ENCODE measurements at places on chromosomes 13 and 19.
A peak's percentile ranks its signal among the peaks of the same experiment; 100 is the strongest.

GRCh38 chr13:28161370-28161769 is 23.0 kb downstream of the PAN3 start:
- peak; percentile 59 for DNase-seq

- DNase-seq, result peak; percentile 17
Measured at GRCh38 chr13:43805681-43806128, 18.9 kb upstream of the ENOX1 start.

DNA sequence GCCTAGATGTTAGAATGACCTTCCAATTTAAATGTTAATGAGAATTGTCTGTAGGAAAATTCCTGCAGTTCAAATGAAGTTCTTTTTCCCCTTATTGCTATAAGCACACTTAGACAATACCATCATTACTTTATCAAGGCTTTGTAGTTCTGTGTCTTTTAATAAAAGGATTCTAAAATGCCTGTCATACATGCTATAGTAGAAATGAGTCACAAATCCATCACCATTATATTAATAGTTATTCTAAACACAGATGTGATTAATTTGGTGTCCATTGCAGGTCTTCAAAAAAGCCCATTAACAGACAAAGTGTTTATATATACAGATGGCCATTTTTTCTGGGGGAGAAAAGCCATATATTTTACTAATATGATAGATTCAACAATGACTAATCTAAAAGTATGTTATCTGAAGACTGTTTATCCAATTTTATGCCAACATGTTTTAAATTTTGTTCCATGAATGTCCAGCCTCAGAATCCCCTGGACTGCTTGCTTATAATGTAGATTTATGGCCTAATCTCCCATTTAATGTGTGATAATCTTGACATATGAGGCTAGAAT is 1678.3 kb upstream of the PCDH20 start:
- DNase-seq, result no peak

DNA sequence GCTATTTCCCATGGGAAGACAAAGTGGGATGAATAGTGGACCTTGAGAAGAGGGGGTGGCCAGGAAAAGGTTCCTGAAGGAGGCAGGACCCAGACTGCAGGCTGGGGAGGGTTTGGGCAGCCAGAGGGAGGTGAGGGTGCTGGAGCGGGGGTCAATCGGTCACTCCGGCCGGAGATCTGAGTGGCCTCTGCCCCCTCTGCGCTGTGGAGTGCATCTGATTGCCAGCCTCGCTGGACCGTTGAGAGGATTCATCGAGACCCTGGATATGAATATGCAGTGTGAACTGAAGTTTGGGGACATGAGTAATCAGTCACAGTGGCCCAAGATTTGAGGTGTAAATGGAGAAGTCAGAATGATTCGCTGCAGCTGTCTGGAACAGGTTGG is 5.5 kb upstream of the ZNF580 start:
- DNase-seq, result no peak

DNA sequence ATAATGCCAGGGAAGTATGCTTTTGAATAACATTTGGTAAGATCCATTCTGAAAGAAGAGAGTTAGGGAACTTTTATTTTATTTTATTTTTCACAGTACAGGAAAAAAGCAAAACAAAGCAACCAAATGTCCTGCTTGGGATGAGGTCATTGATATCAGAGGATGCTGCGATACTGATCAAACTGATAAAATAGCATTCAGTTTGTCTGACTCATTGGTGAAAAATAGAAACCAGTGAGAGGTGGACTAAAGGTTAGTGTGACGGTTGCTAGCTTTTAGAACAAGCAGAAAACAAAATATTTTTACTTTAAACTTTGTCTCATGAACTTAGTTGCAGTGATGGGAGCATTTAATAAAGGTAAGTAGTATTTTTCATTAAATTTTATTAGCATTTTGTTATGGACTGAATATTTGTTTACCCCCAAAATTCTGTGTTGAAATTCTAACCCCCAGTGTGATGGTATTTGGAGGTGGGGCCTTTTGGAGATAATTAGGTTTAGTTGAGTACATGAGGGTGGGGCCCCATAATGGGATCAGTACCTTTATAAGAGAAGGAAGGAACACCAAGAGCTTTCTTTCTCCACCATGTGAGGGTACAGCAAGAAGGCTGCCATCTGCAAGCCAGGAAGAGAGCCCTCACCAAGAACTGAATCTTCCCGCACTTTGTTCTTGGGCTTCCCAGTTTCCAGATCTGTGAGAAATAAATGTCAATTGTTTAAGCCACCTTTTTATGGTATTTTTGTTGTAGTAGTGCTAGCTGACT is 37.3 kb downstream of the ITGBL1 start:
- DNase-seq, result peak; percentile 84

- peak; percentile 57 for DNase-seq
Measured at GRCh38 chr19:43534816-43535761, 2.1 kb downstream of the ZNF575 start.

DNA sequence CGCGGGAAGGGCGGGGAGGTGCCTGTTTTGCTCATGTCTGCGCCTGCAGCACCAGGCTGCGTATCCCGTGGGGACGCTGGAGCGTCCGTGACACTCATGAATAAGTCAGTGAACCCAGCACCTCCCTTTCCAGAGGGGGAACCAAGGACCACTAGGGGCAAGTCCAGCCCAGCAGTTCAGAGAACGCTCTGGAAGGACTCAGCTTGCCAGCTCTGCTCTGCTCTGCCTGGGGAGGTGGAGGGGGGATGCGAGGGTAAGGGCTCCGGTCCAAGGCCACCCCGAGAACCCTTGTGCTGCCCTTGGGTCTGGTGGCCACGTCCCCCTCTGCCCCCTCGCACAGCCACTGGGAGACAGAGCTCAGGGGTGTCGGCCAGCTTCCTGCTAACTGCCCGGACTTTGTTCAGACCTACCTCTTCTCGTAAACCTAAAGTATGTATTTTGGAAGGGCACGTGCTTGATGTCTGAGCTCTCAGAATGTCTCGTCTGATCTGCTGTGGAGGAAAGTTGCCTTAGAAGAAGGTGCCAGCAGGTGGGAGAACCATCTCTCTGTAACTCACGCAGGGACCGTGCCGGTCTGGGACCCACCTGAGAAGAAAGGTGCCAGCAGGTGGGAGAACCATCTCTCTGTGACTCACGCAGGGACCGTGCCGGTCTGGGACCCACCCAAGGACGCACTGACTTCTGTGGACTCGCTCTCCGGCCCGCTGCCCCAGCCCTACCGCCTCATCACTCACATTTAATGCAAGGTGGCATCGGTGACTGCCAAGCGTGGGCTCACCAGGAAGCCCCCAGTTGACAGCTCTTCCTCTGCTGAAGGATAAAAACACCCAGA is 34.1 kb downstream of the TMEM255B start:
- DNase-seq, result no peak

DNA sequence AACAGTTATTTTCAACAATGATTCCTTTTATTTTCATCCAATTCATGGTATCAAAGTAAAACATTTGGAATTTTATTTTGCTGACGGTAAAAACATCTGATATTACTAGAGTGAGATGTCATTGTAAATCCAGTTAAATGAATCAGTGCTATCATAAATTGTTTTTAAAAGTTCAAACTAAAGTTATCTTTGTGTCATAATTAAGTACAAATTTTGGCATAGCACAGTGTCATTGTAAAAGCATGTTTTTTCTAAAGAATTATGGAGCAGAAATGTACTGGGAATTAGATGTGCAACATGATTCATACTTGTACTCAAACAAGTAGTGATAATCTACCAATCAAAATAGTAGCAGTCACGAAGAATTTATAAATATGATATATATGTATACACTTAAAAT is 92.8 kb downstream of the FAM216B start:
- DNase-seq, result no peak

DNA sequence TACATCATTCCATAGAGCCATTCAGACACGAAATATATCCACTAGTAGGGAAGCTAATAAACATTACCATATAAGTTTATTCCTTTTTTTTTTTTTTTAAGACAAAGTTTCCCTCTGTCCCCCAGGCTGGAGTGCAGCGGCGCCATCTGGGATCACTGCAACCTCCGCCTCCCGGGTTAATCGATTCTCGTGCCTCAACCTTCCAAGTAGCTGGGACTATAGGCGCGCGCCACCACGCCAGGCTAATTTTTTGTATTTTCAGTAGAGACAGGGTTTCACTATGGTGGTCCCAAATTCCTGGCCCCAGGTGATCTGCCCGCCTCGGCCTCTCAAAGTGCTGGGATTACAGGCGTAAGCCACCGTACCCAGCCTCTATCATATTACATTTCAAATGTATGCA is 612 bp upstream of the ZNF154 start:
- DNase-seq, result no peak
